ENCODE measurements at places on chromosomes 5 and 9. TPM values are rescaled to one million over a fixed set of nuclear protein-coding genes. Genes with fewer than 3 reads are reported as not detected.
A peak's percentile ranks its signal among the peaks of the same experiment; 100 is the strongest.

Gene PCDHA10
- total RNA-seq, result 7.6 TPM

DNA sequence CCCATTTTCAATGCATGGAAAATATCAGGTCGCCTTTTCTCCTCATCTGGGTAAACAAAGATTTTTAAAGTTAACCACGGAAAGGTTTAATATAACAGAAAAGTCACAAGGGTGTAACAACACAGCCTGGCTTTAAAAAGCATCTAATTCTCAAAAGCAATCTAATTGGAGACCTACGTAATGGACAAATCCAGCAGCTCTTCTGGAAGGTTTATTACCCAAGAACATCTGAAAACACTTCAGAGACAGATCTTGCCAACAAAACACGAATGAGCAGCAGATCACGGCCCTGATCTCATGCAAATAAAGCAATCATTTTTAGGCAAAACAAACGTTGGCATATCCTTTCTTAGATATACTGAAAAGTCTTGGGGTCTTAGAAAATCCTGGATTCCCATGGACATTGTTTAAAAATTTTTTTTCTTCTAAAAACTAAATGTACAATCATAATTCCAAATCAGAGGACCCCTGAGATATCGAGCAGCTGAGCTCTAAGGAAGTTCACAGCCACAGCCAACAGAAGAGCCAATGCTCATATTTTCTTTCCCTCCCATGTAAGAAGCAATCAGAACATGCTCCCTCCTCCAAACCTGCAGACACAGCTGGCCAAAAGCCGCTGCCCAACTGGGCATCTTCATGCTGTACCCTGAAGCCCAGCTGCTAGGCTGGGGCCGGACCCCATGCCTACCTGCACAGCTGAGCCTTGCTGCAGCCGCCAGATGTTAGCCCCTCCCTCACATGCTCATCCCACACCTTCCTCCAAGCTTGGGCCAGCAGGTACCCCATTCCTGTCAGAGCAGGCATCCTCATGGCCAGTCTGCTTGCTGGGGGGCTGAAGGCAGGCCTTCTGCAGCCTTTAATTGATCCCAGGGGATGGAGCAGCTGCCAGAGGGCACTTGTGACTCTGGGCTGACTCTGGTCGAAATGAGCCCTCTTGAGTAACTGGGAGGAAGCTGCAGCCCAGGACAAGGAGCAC is 11.2 kb downstream of the ANKS6 start:
- no peaks in the 10 kb centered on the region for H3K27me3 ChIP-seq
- H3K27ac ChIP-seq, result no peak overlapping the region
- H3K4me1 ChIP-seq, result no peaks in the 10 kb centered on the region
- peaks cover 4% of the 10 kb centered on the region for H3K36me3 ChIP-seq
- DNase-seq, result peak; percentile 24
- no peak overlapping the region for H3K4me3 ChIP-seq

GRCh38 chr9:24608599-24608998 is 62.9 kb upstream of the IZUMO3 start:
- no peak for DNase-seq
- no peak overlapping the region for H3K27ac ChIP-seq

DNA sequence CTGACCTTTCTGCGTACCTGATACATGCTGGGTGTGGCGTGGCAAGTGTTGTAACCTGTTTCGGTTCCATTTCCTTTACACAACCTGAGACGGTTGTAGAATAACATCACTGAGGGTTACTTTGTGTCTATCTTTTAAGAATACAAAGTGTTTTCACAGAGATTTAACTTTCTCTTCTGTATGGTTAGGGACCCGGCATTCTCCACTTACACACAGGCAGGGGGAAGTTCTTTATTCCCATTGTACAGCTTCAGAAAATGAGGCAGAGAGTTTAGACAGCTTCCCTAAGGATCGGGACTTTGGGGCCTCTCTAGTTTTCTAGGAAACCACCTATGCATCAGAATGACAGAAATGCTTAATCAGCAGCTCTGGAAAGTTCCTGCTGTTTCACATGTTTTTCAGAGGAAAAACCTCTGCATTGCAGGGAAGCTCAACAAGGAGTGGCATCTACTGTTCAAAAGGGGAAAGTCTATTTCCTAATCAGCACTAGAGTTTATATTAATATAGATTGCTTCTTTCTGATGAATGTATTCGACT is 41.3 kb downstream of the CAST start:
- no peaks in the 10 kb centered on the region for H3K4me1 ChIP-seq
- peak overlapping the region; percentile 98 for H3K27ac ChIP-seq
- H3K36me3 ChIP-seq, result no peaks in the 10 kb centered on the region

DNA sequence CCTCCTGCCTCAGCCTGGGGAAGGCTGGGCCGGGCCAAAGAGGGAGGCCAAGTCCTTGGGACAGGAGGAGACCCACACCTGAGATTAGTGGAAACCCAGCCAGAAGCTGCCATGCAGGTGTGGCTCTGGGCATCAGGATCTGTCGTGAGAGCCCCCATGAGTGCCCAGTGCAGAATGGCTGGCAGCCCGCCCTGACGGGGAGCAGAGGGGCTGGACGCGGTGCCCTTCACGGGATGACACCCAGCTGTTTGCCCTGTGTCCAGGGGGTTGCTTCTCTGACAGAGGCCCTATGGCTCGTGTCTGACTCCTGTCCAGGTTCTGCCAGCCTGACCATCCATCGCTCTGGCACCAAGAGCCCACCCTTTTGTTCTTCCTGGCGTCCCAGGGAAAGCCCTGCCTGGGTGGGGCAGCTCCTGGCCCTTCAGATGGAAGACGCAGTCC is 8.5 kb downstream of the DIPK1B start:
- peaks cover 3% of the 10 kb centered on the region for H3K36me3 ChIP-seq
- H3K4me1 ChIP-seq, result no peaks in the 10 kb centered on the region
- H3K27ac ChIP-seq, result no peak overlapping the region
- H3K4me3 ChIP-seq, result no peak overlapping the region

All from kidney (tissue), 22 donors.